ENCODE measurements at places on chromosomes 13 and 19.
A peak's percentile ranks its signal among the peaks of the same experiment; 100 is the strongest.

DNA sequence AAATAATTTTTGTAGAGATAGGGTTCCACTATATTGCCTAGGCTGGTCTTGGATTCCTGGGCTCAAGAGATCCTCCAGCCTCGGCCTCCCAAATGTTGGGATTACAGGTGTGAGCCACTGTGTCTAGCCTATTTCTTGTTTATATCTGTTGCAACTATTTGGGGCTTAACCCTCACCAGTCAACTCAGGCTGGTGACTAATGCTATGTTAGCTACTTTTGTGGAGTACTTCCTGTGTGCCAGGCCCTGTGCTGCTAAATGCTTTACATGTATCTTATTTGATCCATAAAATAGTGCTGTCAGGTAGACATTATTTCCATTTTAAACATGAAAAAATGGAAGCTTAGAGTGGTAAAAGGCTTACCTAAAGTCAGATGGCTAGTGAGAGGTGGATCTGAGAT, 13.8 kb downstream of the CEACAM1 start:
- no peak for DNase-seq

DNA sequence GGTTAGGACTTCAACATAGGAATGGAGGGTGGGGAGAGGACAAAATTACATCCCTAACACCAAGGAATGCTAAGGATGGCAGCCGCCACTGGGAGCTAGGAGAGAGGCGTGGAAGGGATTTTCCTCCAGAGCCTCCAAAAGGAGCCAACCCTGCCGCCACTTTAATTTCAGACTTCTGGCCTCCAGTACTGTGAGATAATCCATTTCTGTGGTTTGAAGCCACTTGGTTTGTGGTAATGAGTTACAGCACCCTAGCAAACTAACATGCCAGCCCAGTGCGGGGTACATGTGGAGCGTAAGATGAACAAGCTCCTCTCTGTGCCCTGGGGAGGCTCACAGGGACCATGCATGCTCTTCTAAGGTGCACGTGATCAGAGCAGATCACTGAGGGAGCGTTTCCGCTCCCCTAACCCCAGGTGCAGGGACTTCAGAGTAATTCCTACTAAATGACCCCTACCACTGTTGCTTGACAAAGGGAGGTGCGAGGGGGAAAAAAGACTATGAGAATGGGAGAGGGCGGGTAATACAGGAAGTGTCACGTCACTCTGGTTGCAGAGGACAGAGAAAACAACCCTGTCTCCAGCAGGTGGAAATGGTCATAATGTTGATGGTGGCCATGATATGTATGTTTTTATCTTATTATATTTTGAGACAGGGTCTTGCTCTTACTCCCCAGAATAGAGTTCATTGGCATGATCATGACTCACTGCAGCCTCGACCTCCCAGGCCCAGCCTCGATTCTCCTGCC, 12.0 kb downstream of the FPR1 start:
- DNase-seq = peak; percentile 59

- no peak for DNase-seq
These were observed 157.7 kb downstream of the ZNF536 start for GRCh38 chr19:30529876-30530275.

DNA sequence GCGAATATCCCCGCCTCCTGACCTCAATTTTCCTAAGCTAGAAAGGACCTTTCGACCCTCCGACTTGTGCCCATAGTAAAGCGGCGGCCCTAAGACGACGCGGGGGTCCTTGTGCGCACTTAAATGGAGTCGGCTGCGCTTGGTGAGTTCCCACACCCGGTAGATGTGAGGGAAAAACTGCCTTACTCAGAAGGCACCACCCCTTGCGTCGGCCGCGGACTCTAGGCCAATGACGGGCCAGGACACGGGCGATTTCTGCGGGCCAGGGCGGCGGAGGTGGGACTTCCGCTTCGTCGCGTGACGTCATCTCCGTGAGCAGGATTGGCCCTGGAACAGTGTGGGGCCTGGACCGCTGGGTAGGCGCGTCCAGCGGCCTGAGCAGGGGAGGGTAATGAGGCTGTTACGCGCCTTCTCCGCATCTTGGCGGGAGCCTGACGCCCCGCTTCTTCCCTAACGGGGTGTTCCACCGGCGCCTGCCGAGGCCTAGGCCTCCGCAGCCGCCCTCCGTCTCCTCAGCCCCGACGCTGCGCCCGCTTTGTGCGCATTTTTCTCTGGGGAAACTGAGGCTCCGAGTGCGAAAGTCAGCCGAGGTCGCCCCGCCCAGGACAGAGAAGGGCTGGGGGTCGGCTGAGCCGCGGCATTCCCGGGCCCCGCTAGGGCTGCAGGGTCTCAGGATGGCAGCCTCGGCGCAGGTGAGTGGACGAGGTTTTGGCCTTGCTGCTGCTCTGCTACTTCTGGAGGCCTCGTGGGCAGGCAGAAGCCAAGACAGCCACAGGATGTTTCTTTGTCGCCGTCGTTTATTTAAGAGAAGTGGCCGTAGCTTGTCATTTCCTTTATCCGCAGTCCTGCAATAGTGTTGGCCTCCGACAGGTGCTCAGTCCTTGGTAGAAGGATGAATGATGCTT, at the start of gene ZNF543:
ZNF543 (plus strand) TSS at position 293 of the 905 bp plus-strand sequence; CDS start at position 675, 382 bp downstream.
- DNase-seq = peak; percentile 99

DNA sequence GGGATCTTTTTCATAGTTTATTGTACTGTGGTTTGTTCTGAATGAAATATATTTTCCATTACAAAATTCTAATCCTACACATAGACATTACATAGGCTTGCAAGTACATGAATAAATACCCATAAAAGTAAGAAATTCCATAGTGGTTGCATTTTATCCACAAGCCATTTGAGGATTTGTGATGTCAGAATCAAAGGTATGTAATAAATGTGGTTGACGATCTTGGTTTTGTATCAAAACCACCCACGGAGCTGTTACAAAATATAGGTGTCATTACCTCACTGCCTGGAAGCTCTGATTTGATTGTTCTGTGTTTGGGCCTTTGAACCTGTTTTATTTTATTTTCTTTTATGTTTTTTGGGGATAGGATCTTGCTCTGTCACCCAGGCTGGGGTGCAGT, 125.1 kb downstream of the NALCN start:
- DNase-seq = no peak

DNA sequence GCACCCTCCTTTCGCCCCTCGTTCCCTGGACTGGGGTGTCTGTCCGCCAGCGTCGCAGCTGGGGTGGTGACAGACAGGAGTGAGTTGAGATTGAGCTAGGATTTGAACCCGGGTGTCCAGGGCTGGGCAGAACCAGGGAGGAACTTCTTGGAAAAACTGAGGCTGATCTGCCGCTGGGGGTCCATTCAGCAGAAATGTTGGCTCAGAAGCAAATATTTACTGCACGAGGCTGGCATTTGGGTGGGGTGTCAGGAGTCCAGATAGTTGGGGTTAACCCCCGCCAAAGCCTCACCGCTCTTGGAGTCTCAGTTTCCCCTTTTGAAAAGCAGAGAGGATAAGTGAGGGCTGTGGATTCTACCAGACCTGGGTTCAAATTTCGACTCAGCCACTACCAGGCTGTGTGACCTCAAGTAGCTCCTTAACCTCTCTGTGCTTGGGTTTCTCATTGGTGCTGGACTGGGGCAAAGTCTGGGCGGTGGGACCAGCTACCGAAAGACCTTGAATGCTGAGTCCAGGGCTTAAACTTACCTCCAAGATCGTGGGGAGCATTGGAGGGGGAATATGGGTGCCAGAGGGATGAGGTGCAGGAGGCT, 20.9 kb downstream of the MAST3 start:
- no peak for DNase-seq

- DNase-seq = no peak
These were observed 20.8 kb downstream of the KLF2 start for GRCh38 chr19:16345457-16345856.

DNA sequence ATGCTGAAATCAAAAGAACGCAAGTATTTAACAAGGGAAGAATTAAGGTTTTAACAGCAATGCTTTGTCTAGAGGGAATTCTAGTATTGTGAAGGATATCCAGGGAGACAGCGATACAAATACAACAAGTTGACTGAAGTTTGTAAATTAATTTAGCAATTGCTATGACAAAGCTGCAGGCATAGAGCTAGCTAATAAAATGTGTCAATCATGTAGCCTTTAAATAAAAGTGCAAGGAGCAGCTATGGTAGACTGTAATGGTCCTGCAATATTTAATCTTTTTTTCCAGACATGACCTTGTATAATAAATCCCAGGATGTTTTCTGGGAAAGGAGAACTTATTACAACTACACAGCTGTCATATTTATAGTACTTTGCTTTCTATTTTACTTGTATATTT, 779.3 kb downstream of the SLITRK5 start:
- no peak for DNase-seq

- peak; percentile 65 for DNase-seq
These were observed 1.7 kb downstream of the ZNF160 start for GRCh38 chr19:53101518-53101917.

DNA sequence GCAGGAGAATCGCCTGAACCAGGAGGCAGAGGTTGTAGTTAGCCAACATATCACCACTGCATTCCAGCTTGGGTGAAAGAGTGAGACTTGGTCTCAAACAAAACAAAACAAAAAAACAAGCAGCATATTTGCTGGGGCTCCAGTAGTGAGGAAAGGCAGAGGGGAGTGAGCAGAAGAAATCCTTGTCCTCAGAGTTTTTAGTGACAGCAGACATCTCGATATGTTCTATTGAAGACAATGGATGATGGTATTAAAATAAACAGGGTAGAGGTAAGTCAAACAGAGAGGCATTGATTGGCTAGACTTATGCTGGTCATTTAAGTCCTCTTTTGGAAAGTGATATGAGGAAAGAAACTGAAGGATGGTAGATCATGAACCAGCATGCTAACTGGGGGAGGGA, 19.0 kb downstream of the NLRP7 start:
- DNase-seq = peak; percentile 52

GRCh38 chr13:62663767-62664166, 1248.1 kb upstream of the PCDH20 start:
- no peak for DNase-seq

GRCh38 chr13:43426355-43426754, 360.4 kb downstream of the ENOX1 start:
- DNase-seq = no peak

DNA sequence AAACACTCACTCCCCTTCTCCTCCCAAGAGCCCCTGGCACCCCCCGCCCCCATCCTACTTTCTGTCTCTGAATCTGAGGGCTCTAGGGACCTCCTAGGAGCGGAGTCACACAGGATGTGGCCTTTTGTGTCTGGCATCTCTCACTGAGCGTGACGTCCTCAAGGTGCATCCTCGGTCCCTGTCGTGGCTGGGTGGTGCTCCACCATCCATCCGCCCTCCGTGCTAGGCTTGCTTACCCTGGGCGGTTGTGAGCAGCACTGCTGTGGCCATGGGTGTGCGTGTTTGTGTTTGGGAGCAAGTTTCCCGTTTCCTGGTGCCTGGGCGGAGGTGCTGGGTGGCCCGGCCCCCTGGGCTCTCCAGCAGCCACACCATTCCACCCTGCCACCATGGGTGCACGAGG, 12.2 kb downstream of the PLEKHJ1 start:
- DNase-seq = no peak

- DNase-seq = no peak
These were observed 44.2 kb downstream of the ZNF536 start for GRCh38 chr19:30416375-30416774.

GRCh38 chr13:74132776-74133656, 1.2 kb downstream of the KLF12 start:
- DNase-seq = peak; percentile 58

DNA sequence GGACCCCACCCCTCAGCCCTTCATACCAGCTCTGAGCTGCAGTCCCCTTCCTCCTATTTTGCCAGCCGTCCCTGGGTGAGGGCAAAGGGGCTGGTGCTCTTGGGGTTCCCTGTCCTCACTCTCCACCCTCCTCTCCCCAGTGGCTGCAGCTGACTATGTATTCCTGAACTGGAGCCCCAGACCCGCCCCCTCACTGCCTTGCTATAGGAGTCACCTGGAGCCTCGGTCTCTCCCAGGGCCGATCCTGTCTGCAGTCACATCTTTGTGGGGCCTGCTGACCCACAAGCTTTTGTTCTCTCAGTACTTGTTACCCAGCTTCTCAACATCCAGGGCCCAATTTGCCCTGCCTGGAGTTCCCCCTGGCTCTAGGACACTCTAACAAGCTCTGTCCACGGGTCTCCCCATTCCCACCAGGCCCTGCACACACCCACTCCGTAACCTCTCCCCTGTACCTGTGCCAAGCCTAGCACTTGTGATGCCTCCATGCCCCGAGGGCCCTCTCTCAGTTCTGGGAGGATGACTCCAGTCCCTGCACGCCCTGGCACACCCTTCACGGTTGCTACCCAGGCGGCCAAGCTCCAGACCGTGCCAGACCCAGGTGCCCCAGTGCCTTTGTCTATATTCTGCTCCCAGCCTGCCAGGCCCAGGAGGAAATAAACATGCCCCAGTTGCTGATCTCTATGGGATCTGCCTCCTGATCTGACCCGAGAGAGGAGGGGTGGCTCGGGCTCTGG, 2.4 kb downstream of the COX7A1 start:
- no peak for DNase-seq

GRCh38 chr13:109789262-109789661, 2.9 kb upstream of the IRS2 start:
- DNase-seq = no peak

DNA sequence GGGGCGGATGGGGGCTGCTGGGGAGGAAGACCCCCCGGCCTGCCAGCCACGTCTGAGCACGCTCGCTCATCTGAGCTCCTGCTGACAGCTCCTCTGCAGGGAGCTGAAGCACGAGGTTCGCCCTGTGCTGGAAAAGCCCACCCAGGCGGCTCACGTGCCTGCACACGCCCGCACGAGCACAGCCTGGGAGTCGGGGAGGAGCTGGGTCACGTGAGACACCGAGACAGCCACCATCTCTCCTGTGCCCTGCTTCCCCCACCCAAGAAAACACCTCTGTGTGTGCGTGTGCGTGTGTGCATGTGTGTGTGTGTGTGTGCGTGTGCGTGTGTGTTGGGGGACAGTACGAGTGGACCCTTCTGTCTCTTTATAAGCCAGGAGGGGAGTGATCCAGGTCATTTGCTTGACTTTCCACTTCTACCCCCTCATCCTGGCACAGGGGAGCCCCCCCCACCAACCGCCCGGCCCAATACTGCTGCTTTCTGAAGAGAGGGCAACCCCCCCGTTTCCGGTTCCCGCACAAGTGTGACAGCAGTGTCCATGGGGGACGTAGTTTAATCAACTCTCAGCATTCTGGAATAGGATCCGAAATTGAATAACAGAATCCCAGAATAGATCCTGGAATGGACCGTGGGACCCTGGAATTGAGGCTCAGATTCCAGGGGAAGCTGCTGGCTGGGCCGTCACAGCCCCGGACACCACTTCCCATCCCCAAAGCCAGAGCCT, 42.5 kb downstream of the CELF5 start:
- DNase-seq = no peak

- DNase-seq = no peak
These were observed 533.2 kb upstream of the PCDH9 start for GRCh38 chr13:67763384-67763783.

GRCh38 chr19:17391371-17392151, 2.4 kb downstream of the CCDC194 start:
- peak; percentile 43 for DNase-seq

- no peak for DNase-seq
These were observed 24.1 kb downstream of the ADGRE1 start for GRCh38 chr19:6911523-6911922.

- peak; percentile 92 for DNase-seq
These were observed 1.2 kb downstream of the APLP1 start for GRCh38 chr19:35869327-35870123.

All from OCI-M1 (cell line).